ENCODE measurements at places on chromosomes 6 and 20.
A peak's percentile ranks its signal among the peaks of the same experiment; 100 is the strongest.

DNA sequence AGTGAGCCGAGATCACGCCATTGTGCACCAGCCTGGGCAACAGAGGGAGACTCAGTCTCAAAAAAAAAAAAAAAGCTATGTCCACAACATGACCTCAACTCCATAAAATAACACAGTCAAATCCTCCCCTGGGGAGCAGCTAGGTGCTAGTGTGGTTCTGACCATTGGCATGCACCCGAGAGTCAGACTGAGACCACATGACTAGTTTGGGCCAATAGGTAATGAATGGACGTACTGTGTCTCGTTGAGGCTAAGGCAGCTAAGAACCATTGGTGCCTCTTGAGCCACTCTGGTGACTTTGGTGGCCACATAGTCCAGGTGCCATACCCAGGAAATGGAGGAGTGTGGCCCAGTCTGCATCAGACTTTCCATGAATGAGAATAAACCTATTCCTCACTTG lies 40.3 kb downstream of the ATP9A start:
- DNase-seq, result no peak

DNA sequence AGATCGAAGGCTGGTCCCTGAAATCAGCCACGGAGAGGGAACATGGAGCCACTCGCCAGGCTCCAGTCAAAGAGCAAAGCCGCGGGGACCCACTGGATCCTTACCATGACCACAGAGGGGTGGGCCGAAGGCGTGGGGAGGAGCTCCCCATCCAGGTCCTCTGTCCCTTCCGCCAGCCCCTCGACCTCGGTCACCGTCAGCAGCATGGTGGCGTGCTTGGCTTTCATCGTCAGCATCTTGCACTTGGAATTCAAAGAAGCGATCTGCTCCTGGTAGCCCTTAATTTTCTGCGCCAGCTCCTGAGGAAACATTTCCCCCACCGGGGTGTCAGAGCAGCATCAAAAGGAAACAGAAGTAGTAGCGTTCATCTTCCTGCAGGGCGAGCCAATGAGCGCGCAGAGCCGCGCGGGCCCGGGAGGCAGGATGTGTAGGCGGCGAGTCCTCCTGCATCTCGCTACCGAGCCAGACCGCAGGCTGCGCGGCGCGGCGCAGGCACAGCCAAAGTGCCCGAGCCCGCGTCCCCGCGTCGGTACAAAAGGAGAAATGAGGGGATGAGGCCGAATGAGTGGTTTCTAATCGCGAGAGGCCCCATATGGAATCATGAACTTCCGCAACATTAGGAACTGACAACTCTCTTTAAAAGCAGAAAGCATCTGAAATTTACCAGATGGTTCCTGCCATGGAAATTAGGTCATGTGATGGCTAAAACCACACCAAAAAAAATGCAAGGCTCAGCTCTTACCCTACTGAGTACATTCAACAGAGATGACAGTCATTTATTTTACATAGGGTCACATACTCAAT lies 335.2 kb downstream of the SYNE1 start:
- peak; percentile 93 for DNase-seq

- DNase-seq, result peak; percentile 85
Observed at GRCh38 chr20:47258745-47259695, 97.5 kb downstream of the ZMYND8 start.

DNA sequence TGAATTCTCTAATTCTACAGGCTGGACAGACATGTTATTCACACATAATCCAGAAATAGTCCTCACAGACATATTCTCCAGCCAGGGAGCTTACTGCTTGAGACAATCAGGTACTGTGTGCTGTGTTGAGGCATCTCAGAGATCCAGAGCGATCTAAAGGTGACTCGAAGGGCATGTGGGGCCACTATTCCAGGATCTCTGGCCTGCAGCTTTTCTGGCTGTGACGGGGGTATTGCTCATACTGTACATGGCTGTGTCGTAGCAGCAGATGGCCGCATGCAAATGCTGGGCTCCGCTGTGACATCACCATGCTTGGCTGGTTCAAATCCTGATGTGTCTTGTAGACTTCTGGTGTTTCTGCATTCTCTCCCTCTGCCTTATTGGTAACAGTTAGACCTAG lies 37.8 kb downstream of the CD109 start:
- no peak for DNase-seq

GRCh38 chr6:25381077-25381476 lies 101.9 kb downstream of the CARMIL1 start:
- no peak for DNase-seq

DNA sequence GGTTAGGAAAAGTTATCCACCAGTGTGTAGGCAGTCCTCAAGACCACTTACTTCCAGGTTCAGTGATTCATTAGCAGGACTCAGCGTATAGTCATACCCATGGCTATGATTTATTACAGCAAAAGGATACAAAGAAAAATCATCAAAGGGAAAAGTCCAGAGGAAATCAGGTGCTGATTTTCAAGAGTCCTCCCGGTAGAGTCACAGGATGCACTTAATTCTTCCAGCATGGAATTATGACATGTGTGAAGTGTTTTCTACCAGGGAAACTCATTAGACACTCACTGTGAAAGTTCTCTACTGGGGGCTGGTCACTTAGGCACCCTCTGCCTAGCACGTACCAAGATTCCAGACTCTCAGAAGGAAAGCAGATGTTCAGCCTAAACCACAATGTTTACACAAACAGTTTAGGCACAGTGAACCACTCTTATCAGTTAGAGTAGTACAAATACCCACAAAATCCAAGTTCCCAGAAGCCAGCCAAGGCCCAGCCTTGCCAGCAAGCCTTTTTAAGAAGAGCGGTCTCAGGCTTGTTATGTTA lies 10.2 kb downstream of the WFDC3 start:
- peak; percentile 75 for DNase-seq

DNA sequence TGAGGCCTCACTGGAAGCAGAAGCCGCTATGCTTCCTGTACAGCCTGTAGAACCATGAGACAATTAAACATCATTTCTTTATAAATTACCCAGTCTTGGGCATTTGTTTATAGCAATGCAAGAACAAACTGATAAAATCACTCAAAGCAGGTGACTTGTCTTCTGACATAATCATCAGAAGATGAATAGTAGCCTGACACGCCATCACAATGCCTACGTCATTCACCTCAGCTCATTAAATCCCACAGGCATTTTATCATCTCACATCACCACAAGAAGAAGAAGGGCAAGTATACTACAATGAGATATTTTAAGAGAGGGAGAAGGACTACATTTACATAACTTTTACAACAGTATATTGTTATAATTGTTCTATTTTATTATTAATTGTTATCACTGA lies 3.1 kb upstream of the CAP2 start:
- no peak for DNase-seq

- no peak for DNase-seq
Observed at GRCh38 chr20:43188861-43189553, 699 bp downstream of the PTPRT start.

- DNase-seq, result no peak
Observed at GRCh38 chr20:11108102-11108810, 434.5 kb upstream of the JAG1 start.

DNA sequence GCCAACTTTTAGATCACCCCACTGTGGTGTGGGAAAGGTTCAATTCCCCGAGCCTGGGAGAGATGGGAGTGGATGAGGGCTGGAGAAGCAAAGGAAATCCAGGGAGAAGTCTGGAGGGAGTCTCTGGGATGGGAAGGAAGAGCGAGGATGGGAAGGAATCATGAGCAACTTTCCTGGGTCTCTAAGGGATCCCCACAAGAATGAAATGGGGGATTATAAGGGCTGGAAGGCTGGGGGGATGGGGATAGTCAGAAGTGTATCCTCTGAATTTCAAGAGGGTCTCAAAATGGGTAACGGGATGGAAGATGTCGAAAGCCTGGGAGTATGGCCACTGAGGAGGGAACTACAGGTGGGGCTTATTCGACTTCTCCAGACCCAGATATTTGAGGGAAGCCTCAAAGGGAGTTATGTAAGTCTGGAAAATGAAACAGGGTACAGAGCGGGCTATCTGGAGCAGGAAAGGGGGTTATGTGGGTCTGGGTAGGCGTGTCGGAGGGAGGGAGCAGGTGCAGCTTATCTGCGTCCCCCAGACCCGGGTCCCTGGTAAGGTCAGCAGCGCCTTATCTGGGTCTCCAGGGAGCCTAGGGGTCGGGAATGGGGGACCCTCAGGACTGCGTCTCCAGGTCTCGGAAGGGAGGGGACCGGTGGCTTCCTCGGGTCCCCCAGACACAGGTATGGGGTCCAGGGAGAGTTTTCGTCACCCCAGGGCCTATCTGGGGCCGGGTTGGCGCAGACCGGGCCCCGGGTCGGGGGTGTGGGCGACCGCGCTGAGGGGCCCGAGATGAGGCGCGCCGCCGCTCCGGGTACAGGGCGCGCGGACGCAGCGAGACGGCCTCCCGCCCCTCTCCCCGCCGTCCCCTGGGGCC lies 550 bp downstream of the PLAGL2 start:
- DNase-seq, result peak; percentile 76

GRCh38 chr20:50215101-50215690 lies 24.6 kb downstream of the CEBPB start:
- DNase-seq, result peak; percentile 93

- no peak for DNase-seq
Observed at GRCh38 chr6:129276461-129276860, 393.5 kb downstream of the LAMA2 start.

- DNase-seq, result no peak
Observed at GRCh38 chr6:118253741-118254140, 294.4 kb upstream of the PLN start.

DNA sequence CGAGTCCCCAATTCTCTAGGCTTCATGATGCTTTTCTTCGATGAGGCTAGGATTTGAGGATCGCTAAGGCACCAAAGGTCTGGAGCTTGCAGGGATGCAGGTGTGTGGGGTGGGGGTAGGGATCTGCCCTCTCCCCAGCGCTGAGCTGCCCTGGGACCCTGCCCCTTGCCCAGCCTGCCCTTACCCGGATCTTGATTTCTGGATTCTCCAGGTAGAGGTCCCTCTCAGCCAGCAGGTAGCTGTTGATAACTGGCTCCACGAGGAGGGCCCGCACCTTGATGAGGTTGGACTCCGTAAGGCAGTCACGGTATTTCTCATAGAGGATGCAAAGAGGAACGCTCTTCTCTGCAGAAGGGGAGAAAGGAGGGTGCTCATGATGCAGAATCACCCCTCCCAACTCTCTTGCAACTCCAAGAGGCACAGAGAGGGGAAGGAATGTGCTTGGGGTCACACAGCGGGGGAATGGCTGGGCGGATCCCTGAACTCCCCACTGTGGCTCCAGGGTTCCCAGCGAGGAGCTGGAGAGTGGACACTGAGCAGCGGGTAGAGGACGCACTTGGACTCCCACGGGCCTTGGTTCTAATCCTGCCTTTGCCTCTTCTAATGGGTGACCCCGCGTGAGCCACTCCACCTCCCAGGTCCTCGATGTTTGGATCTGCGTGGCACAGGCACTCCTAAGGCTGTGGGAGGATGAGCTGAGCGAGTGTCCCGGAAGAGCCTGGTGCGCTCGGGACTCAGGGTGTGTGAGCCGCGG lies 32.7 kb downstream of the TGM2 start:
- DNase-seq, result no peak

DNA sequence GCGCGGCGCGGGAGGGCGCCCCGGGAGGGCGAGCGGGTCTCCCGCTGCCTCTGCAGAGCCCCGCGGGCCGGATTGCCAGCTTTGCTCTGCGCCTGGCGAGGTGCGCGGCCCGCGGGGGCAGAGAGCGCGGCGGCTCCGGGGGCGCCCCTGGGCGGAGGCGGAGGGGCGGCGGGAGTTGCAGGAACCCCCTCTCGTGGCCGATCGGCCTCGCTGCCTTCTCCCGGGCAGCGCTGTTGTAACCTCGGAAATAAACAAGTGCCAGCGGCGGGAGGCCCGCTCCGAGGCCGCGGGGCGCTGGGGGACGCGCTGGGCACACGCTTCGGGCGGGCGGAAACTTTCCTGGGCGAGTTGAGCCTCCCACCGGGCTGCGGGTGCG lies 1.2 kb downstream of the CDH4 start:
- peak; percentile 96 for DNase-seq

Measured in osteoblast (primary cell).